ENCODE measurements at places on chromosomes 5 and 9.

DNA sequence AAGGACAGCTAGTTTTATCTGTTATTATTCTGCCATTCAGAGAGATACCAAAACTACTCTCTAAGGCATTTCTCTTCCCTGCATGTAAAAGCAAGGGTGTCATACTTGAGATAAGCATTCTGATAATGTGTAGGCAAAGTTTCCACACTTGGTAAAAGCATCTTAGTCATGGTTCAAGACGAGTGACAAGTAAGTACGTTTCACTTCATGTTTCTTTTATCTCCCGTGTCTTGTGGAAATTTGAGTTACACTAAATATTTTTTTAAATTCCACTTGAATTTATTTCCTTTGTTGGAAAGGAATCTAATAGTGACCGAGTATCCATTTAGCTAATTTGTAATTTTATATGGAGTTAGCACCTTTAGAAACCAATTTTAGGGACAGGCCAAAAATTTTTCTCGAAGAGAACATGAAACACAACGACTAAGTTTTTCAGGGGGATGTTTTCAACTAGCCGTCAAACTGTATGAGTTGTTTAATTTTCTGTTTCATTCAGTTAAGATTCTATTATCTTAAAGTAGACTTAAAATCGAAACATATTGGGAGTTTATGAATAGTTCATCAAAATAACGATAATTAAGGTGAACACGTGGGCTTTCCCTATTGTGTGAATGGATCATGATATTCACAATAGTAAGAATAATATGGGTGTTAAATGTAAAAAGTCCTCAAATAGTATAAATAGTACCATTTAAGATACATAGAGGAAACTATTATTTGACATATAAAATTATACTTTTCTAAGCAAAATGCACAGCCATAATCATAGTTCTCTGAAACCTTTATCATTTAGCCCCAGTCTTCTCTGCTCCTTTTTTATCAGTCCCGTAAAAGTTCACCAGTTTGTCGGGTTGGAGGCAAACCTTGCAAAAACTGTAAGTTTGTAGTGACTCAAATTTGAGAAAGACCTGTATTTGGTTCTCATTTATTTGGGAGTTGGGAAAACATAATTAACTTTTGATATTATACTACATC lies 1.6 kb downstream of the RFESD start:
- DNase-seq: no peak

- DNase-seq: no peak
Measured at GRCh38 chr9:105259274-105259673, 14.8 kb downstream of the SLC44A1 start.

GRCh38 chr5:150516011-150516410 lies 8.1 kb downstream of the NDST1 start:
- DNase-seq: no peak

GRCh38 chr5:171823269-171823668 lies 37.7 kb downstream of the SMIM23 start:
- no peak for DNase-seq

DNA sequence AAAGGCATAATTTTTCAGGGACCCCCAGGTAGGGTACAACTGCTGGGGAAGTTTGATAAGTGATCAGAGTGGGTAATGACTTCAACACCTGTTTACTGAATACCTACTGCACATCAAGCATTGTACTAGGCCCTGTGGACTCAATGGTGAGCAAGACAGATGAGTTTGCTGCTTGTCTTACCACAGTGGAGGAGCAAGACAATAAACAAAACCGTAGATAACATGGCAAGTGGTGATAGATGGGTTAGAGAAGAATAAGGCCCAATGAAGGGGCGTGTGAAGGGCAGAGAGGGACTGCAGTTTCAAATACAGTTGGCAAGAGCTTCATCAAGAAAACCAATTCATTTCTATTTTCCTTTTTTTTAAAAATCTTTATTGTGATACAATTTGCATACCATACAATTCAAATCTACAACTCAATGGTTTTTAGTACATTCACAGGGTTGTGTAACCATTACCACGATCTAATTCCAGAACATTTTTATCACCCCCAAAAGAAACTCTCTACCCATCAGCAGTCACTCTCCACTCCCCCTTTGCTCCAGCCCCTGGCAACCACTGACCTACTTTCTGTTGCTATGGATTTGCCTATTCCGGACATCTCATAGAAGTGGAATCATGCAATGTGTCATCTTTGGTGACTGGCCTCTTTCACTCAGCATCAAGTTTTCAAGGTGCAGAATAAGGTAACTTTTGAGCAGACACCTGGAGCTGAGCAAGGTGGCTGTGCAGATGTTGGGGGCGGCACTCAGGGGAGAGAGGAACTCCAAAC lies 31.9 kb upstream of the HAND1 start:
- DNase-seq: no peak

- no peak for DNase-seq
Measured at GRCh38 chr5:107100121-107100520, 570.6 kb downstream of the EFNA5 start.

GRCh38 chr5:123776761-123777160 lies 264.8 kb downstream of the CSNK1G3 start:
- DNase-seq: no peak

- DNase-seq: no peak
Measured at GRCh38 chr5:133247151-133247709, 195.4 kb downstream of the HSPA4 start.

DNA sequence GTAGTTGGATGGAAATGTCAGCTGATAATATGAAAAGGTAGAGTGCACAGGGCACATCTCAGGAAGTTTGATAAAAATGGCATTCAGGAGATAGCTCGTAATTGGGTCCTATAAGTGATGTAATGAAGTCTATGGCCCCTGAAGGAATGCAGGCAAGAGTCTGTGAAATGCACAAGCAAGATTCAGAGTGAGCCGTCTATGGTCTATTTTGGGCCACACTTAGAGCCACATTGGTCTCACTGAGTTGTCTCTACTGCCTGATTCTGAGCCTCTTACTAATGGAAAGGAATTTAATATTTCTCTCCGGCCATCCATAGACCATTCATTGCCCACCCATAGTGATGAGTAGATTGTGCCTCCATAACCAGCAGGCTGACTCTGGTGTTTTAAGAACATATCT lies 111.3 kb upstream of the KCNN2 start:
- DNase-seq: no peak

DNA sequence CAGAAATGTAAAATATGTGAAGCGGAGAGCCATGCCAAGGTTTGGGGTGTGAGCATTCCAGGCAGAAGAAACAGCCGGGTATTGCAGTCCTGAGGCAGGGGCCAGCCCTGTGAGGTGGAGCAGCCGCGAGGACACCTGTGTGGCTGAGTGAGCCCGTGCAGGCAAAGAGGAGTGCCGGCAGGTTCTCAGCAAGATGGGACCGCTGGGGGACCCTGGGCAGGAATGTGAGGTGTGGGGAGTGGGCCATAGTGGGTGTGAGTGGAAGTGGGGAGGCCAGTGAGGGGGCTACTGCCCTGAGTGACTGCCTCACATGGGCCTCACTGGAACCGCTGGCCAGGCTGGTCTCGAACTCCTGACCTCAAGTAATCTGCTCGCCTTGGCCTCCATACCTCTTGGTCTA lies 8.1 kb upstream of the PRR7 start:
- no peak for DNase-seq

DNA sequence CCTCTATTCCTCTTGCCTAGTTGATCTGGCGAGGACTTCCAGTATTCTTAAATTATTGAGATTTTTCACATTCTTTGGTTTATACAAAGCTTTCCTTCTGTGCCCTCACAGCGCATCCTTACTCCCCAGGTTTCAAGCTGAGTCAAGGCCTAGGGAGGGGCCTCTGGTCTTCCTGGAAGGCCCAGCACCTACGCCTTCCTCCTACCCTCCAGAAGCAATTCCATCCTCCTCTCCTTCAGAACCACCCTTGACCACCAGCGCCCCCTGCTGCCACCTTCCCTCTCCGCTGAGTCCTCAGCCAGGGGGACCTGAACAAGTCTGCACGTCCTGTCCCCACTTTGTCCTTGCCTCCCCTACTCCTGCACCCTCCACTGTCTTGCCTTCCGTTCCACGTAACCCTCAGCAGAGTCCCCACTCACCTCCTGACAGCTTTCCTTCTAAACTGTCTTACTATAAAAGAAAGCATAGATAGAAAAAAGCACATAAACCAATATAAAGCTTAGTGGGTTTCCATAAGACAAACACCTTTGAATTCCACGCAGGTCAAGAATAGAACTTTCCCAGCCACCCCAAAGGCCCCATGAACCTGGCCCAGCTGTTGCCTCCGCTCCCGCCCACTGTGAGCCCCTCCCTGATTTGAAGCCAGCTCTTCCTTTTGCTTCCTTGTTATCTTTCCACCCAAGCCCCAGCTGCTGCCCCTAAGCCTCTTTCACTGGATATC lies 63.0 kb upstream of the CTSL start:
- DNase-seq: peak; percentile 51

DNA sequence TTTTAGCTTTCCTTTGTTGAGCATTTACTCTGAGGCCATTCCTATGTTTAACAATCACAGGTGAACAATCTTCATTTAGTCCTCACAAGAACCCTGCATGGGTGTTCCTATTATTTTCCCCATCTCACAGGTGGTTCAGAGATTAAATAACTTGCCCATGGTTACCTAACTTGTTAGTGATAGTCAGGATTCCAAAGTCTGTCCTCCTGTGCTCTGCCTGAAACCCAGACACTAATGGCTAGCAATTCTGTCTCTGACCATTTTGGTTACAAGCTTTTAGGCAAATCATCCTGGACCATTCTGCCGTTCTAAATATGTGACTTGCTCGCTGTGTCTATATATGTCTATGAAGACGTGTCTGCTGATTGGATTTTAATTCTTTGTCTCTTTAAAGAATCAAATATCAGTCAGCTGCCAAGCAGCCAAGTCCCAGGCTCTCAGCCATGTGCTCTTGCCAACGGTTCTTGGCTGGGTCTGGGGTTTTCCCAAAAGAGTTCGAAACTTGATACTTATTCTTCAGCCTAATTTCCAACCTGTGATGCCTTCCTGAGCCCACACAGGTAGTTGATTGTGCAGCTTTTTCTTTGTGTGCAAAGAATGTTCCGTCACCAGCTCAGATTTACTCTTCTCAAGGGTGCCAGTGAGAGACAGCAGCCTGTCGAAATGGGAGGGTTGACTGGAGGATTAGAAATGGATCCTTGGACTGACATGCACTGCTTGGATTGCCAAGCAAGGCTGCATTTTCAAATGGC lies 121.7 kb downstream of the NREP start:
- DNase-seq: peak; percentile 2

- DNase-seq: no peak
Measured at GRCh38 chr5:14608169-14608568, 26.6 kb downstream of the OTULINL start.
